Substantia nigra (tissue), 51 donors: ENCODE measurements at places on chromosomes 12 and 14.

- peak; percentile 76 for DNase-seq
These were observed at the start of gene FOXJ2 for GRCh38 chr12:8032242-8033152. FOXJ2 (plus strand) TSS chr12:8032716; CDS start chr12:8039833, 7,117 bp downstream.

DNA sequence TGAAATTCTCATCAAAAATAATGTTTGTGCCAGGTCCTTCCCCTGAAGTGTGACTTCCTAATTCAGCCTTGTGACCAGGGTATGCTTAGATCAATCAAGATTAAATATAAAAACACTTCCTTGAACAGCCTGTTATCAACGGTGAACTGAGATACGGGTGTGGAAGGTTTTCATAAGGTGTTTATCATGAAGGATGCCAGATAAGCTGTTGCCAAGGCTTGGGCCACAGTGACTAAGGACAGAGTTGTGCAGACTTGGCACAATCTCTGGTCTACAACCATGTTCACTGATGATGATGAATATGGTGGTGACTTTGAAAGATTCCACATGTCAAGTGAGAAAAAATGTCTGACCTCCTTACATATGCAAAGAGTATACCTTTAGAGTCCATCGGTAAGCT lies 51.3 kb upstream of the LIN7A start:
- no peak for DNase-seq

DNA sequence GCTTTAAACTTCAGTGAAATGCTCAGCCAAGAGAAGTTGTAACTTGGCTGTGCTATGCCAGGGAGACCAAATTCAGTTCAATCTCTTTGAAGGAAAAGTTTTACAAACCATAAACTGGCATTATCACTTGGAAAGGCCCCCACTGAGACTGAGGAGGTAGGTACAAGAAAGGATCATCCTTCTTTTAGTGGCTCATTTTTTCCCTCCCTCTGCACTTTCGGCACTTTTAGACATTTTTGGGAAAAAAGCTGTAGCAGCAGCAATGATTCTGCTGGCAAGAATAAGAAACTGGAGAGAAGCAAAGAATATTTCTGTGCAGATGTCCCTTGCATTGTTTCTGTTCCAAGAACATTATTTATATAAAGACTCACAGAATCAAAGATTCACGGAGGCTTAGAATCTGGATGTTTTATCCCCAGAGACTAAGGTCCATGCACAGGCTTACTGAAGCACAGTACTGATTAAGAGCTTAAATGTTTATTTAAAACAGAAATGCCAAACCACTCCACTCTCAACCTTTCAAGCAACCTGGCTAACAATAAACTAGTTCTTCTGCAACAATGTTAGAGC lies 12.3 kb downstream of the ZC2HC1C start:
- DNase-seq: no peak

GRCh38 chr12:96172981-96173380 lies 21.2 kb upstream of the ELK3 start:
- no peak for DNase-seq

GRCh38 chr14:91055016-91055415 lies 5.4 kb downstream of the RPS6KA5 start:
- no peak for DNase-seq

- DNase-seq: no peak
These were observed 116.4 kb upstream of the ATF1 start for GRCh38 chr12:50647479-50647878.

- no peak for DNase-seq
These were observed 7.9 kb downstream of the IFFO1 start for GRCh38 chr12:6547987-6548386.

GRCh38 chr14:99971087-99971940 lies 93.9 kb upstream of the EVL start:
- DNase-seq: peak; percentile 65

DNA sequence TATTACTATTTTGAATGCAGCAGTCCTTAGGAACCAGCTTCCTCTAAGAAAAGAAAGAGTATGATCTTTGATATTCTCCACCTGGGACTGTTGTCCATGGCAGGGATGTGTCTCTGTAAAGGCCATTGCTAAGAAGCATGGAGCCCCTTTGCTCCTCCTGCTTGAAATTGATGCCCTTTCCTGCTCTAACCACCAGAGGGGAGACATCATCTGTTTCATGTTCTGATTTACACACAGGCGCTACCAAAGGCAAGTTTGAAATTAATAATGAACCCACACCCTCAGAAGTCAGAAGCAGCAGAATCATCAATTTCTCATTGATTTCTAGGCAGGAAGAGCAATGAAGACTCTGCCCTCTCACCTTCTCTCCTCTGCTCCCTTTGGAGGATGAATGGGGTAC lies 253.8 kb downstream of the RMST start:
- no peak for DNase-seq
